Activated naive CD8-positive, alpha-beta T cell treated with anti-CD3 and anti-CD28 coated beads, Interleukin-2, amount 50 U/mL, for 24 hours (primary cell): ENCODE measurements at places on chromosomes 3 and 15.

GRCh38 chr3:38958026-38958720 lies 93.6 kb downstream of the SCN11A start:
- no peak for DNase-seq
- H3K4me3 ChIP-seq, result no peak overlapping the region
- no peaks in the 10 kb centered on the region for H3K4me1 ChIP-seq
- H3K27ac ChIP-seq, result no peak overlapping the region

- no peak overlapping the region for H3K4me3 ChIP-seq
- no peaks in the 10 kb centered on the region for H3K27me3 ChIP-seq
- no peaks in the 10 kb centered on the region for H3K36me3 ChIP-seq
Observed at GRCh38 chr3:36695769-36696137, 68.6 kb downstream of the DCLK3 start.

DNA sequence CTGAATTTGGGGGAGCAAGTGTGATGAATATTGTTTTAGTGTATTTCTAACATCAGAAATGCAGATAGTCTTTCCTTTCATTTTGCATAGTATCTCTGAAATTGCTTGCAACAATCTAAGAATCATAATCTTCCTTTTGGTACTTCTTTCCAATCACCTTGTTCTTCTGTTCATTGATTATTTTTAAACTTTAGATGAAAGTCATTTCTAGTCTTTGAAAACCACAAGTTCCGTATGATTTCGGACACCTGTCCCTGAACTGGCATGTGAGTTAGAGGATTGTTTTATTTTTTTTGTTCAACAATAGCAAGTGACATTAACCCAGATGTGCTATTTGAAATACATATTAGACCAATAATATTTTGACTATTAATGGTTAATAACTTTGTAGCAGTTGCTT lies 329.7 kb downstream of the UNC13C start:
- no peak for DNase-seq
- H3K4me1 ChIP-seq, result no peaks in the 10 kb centered on the region
- no peak overlapping the region for H3K27ac ChIP-seq
- no peak overlapping the region for H3K4me3 ChIP-seq

DNA sequence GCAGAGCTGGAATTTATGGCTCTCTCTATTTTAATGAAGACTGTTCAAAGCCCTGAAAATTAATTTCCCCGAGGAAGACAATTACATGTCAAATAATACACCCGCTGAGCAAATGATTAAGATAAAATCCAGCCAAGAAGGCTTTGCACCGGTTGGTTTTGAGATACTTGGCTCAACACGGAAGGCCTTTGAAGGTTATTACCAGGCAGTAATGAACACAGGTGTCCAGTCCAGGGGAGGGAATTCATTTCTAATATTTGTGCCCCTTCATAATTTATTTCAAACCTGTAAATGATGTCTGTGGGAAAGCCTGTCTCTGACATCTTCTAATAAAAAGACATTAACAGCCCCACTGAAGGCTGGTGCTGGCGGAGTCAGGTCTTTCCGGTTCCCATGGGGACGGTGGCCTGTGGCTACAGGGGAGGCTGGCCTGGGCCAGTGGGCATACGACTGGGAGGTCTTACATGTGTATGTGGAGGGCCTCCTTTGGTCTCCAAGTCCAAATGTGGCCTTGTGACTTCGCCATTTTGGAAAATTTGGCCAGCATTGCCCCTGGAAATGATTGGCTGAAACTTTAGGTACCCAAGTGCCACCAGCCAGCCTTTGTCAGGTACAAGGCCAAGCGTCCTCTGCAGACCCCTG lies 49.9 kb upstream of the IQSEC1 start:
- H3K4me1 ChIP-seq, result no peaks in the 10 kb centered on the region
- no peaks in the 10 kb centered on the region for H3K36me3 ChIP-seq

GRCh38 chr3:145696011-145696410 lies 465.0 kb downstream of the PLOD2 start:
- no peak overlapping the region for H3K27ac ChIP-seq
- no peaks in the 10 kb centered on the region for H3K36me3 ChIP-seq
- H3K4me1 ChIP-seq, result no peaks in the 10 kb centered on the region
- DNase-seq, result no peak
- H3K4me3 ChIP-seq, result no peak overlapping the region

DNA sequence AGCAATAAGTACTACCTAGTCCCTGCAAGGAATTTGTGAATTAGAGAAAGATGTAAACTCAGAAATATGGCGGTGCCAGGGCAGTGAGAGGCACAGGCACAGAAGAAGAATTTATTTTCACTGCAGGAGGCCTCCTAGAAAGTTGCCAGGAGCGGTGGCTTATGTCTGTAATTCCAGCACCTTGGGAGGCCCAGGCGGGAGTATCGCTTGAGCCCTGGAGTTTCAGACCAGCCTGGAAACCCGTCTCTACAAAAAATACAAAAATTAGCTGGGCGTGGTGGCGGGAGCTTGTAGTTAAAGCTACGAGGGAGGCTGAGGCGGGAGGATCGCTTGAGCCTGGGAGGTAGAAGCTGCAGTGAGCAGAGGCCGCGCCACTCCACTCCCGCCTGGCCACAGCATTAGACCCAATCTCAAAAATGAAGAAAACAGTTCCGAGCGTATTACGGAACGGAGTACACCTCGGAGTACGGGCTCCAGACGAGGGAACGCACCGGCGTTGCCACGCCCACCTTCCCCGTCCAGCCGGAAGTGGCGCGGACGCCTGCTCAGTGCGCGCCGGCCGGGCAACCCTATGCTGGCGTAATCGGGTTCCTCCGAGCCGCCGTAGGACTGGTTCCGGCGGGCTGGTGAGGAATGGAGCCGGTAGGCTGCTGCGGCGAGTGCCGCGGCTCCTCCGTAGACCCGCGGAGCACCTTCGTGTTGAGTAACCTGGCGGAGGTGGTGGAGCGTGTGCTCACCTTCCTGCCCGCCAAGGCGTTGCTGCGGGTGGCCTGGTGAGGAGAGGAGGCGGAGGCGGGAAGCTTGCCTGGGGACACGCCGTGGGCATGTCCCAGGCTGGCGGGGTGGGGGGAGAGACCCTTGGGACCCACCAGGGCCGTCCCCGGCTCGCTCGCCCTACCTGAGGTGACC lies at the start of gene FBXO22:
TSS of gene FBXO22 (plus strand) at position 548 of the 909 bp plus-strand sequence. CDS start at position 634, 86 bp downstream.
- peak; percentile 93 for DNase-seq
- peaks cover 40% of the 10 kb centered on the region for H3K4me1 ChIP-seq
- H3K36me3 ChIP-seq, result peaks cover 24% of the 10 kb centered on the region
- H3K27me3 ChIP-seq, result no peaks in the 10 kb centered on the region

- H3K36me3 ChIP-seq, result no peaks in the 10 kb centered on the region
- peak; percentile 43 for DNase-seq
- no peak overlapping the region for H3K27ac ChIP-seq
- H3K27me3 ChIP-seq, result peaks cover 6% of the 10 kb centered on the region
- no peak overlapping the region for H3K4me3 ChIP-seq
Observed at GRCh38 chr3:43638594-43639447, 17.0 kb upstream of the ANO10 start.

DNA sequence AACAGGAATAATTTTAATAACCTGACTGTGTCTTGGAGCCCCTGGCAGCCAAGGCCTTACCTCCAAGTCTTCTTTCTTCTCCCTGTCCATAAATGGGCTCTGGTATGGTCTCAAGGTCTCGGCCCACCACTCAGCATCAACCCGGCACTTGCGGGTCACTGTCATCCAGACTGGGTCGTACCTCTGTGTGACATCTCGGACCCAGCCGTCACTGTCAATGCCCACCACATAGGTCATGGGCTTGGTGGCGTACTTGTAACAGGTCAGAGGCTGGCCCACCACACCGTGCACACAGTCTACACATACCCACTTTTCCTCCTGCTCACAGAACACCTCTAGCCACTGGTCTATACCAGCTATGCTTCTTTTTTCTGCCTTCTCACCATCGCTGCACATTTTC lies 20.4 kb downstream of the XPC start:
- H3K27me3 ChIP-seq, result no peaks in the 10 kb centered on the region
- peaks cover 67% of the 10 kb centered on the region for H3K36me3 ChIP-seq
- peaks cover 9% of the 10 kb centered on the region for H3K4me1 ChIP-seq
- no peak overlapping the region for H3K27ac ChIP-seq

DNA sequence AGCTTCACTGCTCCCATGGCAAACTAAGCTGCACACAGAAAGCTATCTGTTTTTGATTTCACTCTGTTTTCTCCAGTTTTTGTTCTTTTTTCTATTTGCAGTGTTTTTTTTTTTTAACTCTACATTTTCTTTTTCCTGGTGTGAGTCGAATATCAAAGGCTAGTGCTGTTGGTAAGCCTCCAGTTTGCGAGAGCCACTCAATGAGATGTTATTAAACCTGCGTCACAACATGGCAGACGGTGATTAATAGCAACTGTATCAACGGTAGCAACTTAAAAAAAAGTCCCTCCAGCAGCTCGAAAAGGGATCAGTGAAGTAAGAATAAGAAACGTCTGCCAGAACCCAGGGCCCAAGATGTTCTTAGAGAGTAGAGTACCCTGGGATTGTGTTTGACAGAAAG lies 84.1 kb downstream of the MEIS2 start:
- peaks cover 4% of the 10 kb centered on the region for H3K27me3 ChIP-seq
- H3K36me3 ChIP-seq, result no peaks in the 10 kb centered on the region
- H3K27ac ChIP-seq, result no peak overlapping the region

DNA sequence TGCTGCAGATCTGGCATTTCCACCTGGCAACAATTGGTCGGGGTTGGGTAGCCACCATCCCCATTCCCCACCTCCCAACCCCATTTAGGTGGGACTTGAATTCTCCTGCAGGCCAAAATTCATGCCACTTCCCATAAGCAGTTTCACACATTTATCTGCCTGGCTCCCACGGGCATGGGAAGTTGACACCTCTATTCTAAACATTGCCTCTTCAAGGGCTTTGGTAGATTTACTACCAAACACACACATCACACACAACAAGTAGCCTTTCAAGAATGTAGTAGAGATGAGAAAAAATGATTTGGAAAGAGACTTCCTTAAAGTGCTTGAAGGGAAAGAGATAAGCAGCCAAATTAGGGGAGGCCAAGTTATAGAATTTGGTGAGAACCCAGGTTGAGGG lies 30.9 kb downstream of the ZBTB38 start:
- DNase-seq, result no peak
- H3K36me3 ChIP-seq, result peaks cover 5% of the 10 kb centered on the region
- no peaks in the 10 kb centered on the region for H3K27me3 ChIP-seq
- H3K4me3 ChIP-seq, result no peak overlapping the region
